Activated naive CD8-positive, alpha-beta T cell treated with anti-CD3 and anti-CD28 coated beads, Interleukin-2, amount 50 U/mL, for 16 hours (primary cell): ENCODE measurements at places on chromosomes 11 and 22.

DNA sequence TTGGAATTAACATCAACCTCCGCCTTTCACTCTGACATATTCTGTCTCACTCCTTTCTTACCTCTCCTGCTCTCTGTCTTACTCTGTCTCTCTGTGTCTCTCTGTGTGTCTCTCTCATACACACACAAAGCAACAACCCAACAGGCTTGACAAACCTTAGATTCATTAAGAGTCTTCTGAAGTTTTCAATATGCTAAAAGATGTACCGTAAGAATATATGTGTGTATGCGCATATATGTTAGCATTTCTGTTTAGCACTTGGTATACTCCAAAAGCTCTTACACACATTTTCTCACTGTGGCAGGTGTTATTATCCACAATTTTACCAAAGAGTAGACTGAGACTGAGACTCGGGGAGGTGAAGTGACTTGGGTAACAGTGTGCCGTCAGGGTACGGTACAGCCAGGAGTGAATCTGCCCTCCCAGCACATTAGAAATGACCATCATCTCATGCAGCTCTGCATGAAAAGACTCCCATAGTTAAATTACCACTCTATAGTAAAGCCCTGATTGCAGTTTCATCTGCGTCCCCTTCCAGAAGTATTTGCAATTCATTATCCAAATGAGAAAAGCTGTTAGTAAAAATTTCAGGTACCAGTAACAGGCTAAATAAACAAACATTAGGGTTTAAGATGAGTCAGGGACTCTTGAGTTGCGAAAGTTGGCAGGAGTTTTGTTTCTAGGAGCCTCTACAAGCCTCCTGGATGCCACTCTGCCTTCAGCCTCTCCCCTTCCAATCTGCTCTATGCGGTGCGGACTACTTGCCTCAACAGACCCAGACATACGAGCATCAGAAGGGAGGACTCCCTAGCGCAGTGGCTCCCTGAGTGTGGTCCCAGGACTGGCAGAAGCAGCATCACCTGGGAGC, 195.2 kb upstream of the TMEM45B start:
- DNase-seq: no peak

DNA sequence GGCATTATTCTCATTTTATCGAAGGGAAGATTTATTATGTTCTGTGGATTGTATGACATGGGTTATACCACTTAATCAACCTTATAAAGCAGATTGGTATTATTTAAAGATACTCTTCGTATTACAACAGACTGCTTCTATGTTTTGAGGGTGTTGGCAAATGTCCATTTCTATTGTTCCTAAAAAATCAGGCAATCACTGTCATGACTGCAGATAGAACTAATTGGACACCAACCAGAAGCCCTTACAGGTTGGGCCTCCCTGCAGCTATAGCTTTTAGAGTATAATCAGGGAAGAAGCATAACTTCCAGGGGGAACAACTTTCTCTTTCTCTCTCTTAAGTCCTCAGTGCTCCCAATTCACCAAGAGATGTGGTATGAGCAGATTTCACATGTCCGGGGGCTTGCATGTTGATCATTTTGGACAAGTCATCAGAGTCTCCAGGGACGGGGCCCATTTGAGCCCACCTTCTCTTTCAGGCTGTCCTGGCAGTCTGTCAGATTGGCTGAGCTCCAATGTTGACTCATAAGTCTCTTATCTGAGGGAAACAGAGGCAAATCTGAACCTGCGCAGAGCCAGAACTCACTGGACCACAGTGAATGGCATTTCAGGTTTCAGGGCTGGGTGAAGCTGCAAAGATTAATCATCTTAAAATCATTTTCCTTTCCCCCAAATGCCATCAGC, 264.0 kb upstream of the CCDC90B start:
- no peak for DNase-seq

DNA sequence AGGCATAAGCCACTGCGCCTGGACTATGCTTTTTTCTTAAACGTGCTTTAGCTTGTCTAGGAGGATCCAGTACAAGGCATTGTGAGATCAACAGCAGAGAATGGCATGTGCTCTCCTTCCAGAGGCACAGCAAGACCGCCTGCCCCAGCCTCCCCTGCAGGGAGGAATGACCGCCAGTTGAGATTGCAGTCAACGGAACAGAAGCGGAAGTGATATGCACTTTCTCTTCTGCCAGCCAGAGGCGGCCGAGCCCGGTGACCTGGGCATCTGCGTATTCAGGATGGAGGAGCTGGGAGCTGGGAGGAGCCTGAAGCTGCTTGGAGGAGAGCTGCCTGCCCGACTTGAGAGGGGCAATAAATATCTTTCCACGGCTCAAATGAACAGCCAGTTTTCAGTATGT, 243.0 kb downstream of the CTTN start:
- no peak for DNase-seq

DNA sequence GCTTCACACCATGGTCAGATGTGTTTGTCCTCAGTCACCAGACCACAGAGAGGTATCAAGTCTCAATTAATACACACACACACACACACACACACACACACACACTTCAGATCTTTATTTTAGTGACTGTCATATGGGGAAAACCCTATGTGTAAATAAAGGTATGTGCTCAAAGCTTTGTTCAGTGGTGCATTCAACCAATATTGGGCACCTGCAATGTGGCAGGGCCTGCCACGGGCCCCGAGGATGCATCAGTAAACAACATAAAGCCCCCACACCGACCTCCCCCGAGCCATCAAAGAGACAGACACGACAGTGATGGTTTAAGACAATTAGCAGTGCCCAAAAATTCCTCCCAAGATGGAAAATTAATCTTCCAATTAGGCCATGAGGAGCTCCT, 51.6 kb downstream of the SHANK2 start:
- no peak for DNase-seq

DNA sequence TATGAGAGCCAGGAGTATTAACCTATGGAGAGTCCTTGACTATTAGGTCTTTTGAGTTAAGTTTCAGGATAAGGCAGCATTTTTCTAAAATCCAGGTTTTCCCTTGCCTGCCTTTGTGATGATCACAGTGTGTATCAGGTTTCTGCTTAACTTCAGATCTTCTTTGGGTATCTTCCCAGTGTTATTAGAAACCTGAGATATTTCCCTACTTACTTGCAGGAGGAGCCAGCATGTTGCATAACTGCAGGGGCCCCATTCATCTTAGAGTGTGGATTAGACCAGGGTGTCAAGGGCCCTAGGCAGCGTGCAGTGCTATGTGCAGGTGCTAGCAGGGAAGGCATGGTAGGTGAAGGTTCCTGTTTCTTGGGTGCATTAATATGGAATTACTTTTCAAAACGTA, 69.5 kb downstream of the ZNRF3 start:
- no peak for DNase-seq

DNA sequence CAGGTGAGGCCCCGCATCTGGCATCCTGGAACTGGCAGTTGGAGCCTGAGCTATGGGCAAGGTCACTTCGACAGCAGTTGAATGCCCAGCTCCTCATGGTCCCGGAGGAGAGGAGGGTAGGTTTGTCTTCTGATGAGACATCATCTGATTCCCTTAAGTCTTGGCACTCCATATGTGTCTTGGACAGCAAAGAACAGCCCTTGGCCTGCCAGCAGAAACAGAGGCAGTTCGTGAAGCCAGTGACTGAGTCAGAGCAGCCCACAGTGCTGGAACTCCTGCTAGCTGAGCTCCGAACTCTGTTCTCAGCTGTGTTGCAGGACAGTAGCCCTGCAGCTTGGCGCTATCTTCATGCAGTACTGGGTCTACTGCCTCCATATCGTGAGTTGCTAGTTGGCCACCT, 1.0 kb downstream of the DNHD1 start:
- DNase-seq: no peak

- DNase-seq: no peak
Observed at GRCh38 chr11:15622231-15622890, 507.6 kb downstream of the INSC start.

- DNase-seq: no peak
Observed at GRCh38 chr11:45674481-45675190, 9.2 kb upstream of the CHST1 start.

DNA sequence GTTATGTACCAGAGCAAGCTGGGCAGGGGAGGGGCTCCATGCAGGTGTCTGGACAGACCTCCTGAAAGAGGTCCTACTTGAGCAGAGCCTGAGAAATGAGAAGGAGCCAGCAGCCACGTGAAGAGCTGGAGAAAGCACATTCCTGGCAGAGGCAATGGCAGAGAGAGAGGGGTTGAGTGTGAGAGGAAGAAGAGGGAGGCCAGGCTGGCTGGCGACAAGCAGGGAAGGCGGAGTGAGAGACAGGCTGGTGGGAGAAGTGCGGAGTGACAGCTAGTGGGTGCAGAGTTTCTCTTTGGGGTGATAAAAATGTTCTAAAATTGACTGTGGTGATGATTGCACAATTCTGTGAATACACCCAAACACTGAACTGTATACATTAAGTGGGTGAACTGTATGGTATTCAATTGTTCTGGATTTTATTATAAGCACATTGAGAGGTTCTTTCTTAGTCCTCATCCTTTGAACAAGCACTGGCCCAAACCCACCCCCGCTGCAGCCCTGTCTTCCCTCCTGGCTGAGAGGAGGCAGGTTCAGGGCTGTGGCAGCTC, 29.4 kb downstream of the RPL27A start:
- DNase-seq: no peak

- DNase-seq: no peak
Observed at GRCh38 chr11:59528711-59529110, 17.4 kb downstream of the OR4D9 start.

DNA sequence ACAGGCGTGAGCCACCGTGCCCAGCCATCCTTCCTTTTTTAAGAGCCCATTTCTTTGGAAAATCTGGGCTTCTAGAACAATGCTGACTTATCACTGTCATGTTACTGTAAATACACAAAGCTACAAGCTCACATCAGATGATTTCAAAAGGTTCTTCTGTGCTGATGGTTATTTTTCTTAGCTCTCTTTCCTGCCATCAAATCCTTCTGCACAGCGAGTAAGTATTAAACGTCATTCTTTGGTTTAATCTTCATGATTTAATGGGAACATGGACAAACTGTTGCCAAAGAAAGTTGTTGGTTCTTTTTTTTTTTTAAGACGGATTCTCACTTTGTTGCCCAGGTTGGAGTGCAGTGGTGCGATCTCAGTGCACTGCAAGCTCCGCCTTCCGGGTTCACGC, 43.3 kb upstream of the NUP50 start:
- DNase-seq: no peak

GRCh38 chr11:88414981-88415413, 77.5 kb upstream of the CTSC start:
- DNase-seq: no peak

DNA sequence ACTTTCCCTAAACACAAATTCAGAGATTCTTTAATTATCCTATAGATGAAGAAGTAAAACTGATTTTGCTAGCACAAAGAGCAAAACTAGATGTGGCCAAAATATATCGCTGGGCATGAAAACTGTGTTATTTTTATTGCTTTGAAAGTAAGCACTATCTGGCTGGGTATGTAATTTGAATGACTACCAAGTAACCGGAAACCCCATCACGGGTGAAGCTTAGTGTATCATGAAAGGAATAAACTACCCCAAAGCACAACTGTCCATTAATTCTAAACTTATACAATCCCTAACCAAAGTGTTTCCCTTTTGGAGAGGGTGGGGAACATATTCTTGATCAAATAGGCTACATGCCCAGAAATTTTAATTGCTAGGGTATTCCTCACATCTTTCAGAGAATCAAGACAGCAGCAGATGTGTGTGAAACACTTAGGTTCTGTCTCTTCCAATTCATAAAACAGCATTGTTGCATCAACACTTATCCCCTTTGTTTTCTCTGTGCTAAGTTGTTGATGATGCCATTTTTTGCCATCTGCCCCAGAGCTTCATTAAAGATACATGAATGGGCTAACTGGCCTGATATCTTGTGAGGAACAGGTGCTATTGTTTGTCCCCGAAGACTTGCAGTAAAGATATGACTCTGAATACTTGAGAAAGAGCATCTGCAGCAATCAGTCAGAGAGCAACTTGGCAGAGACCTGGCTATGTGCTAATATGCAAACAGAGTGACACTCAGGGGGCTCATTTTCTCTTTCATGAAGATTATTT, 238.2 kb downstream of the SOX6 start:
- no peak for DNase-seq

- DNase-seq: no peak
Observed at GRCh38 chr11:124170801-124171586, 12.2 kb upstream of the OR10D3 start.

- DNase-seq: no peak
Observed at GRCh38 chr22:47001288-47001687, 238.8 kb downstream of the TBC1D22A start.

- no peak for DNase-seq
Observed at GRCh38 chr11:76265771-76266241, 59.5 kb upstream of the WNT11 start.

- no peak for DNase-seq
Observed at GRCh38 chr22:19874307-19875060, 19.8 kb upstream of the GNB1L start.

- no peak for DNase-seq
Observed at GRCh38 chr11:123179586-123179985, 15.5 kb downstream of the CLMP start.

DNA sequence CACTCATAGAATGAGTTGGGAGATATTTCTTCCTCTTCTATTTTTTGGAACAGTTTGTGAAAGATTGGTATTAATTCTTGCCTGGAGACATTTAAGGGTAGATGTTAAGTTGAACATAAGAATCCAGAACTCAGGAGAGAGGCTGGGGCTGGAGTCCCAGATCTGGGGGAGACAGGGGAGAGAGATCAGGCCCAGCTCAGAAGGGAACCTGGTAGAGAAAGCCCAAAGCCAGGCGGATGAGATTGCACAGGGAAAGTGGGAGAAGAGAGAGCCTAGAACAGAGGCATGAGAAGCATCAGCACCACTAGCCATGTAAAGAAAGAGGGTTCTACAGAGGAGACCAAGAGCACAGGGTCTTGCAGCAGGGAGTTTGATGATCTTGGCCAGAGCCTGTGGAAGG, 13.0 kb upstream of the GNAZ start:
- DNase-seq: no peak

GRCh38 chr11:119666061-119666460, 62.9 kb downstream of the NECTIN1 start:
- DNase-seq: no peak

DNA sequence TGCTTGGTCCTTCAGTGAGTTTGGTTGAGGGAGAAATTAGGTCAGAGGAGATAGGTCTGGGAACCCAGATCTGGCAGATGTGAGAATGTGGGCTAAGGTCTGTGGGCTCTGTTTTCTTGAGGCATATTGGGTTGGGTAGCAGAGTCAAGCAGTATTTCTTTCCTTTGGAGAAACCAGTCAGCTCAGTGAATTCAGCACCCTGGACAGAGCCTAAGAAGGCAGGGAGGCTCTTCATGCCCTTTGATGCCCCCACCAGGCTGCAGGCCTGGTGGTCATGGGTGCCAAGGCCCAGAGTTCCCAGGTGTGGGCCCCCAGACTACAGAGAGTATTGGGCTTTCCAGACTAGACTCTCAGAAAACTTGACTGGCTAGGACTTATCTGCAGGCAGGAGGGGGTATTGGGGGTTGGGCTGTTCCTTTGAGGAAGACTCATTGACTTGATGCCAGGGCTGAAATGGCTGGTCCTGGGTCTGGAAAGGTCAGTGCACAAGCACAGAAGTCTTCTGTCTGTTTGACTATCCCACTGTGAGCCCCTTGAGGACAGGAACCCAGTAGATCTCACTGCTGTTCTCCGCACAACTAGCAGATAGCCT, 45.3 kb upstream of the NECTIN1 start:
- no peak for DNase-seq
